T-helper 2 cell (primary cell): ENCODE measurements at places on chromosomes 6 and 20.
A peak's percentile ranks its signal among the peaks of the same experiment; 100 is the strongest.

GRCh38 chr6:166736634-166737033 lies 109.6 kb upstream of the RPS6KA2 start:
- no peak for DNase-seq

- DNase-seq, result no peak
Measured at GRCh38 chr6:7725412-7725811, 487 bp upstream of the BMP6 start.

DNA sequence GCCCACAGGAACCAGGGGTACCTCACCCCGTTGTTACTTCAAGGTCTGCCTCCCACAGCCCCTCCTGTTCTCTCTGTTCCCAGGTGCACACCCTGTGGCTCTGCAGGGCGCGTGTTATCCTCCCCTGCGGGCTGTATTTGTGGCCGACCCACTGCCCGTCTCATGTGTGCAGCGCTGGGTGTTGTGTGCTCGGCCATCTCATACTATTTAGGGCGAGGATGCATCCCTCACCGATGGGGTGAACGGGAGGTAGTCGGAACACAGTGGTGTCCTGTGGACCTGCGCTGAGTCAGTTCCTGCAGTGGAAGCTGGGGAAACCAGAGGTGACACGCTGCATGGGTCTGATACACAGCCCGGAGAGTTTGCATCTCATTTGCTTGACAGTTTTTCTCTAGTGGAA lies 94.5 kb upstream of the SULF2 start:
- DNase-seq, result no peak

DNA sequence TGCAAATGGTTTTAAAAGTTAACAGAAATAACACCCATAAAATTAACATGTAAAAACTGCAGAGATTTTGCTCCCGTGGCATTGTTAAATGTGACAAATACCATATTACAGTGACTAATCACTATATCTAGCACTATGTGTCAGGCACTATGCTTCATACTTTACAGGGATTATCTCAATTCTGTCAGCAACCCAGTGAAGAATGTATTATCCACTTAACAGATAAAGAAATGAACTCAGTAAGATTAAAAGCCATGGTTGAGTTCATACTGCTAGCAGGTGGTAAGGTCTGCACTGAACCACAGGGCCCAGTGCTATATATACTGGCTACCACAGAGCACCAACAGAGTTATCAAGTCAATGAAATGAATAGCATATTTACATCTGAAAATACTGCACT lies 65.4 kb downstream of the RWDD2A start:
- no peak for DNase-seq

DNA sequence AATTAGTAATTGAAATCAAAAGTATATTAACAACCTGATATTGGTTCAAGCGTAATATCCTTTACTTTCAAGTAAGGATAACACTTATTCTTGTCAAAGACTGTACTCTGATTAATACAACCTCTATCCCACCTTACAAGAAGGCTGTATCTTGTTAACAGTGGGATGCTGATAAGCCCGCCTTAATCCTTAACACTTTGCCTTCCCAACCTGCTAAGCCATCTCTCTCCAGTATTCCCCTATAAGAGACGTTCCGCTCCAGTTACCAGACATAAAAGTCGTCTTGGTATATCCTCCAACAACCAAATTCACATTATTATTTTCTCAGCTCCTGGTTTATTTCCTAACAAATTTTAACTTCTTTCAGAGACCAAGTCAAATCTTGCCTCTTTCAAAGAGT lies 2.0 kb downstream of the BTBD9 start:
- DNase-seq, result no peak

DNA sequence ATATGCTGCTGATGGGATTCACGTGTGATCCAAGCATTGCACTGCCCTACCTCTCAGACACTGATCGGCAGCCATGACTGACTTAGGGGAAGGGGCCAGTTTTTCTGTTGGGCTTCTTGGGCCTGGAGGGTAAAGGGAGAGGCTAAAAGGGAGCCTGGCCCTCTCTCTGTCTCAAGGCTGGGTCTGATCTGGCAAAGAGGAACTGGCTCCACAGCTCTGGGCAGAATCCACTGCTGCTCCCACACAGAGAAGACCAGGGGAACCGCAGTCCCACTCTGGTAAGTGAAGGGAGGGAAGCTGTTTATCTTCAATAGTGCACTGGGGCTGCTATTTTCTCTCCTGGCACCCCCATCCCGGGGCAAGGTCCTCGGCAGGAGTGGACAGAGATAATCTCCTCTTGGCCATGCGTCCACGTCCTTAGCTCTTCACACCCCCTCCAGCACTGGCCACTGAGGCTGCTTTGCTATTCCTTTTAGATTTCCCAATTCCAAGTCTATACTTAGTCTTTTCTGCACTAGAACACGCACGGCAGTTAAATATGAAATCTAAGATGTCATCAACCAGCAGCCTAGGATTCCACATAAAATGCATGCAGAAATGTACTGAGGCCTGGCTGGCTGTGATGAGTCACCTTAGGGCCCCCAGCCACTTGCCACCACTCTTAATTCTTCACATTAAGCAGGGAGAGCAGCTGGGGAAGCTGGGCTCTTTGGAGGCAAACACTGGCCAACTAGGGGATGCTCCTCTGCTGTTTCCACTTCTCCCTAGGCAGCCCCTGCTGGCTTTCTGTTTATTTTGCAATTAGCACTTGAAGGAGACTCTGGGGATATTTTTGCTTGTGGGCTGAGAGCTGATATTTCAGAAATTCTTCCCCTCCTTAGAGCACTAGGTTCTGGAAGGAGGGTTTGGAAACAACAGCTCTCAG lies 87.8 kb upstream of the ARMC2 start:
- DNase-seq, result no peak

DNA sequence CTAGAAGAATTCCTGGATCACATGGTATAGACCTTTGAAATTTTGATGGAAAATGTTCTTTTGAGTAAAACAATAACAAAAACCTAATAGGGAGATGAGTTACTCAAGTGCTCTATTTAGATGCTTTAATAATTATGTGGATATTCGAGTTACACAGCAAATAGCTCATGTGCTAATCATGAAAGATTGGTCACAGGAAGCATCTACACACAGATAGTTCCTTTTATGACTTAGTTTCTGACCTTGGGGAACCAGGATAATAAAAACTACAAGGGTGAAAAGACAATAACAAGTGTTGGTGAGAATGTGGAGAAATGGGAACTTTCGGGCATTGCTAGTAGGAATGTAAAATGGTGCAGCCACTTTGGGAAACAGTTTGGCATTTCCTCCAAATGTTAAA lies 19.7 kb downstream of the UBE2V1 start:
- DNase-seq, result no peak

- peak; percentile 48 for DNase-seq
Measured at GRCh38 chr6:131199568-131200272, 64.5 kb downstream of the AKAP7 start.
